Stimulated activated CD4-positive, alpha-beta T cell treated with anti-CD3 and anti-CD28 coated beads, Interleukin-2, amount 100 ng/mL, for 4 hours (primary cell): ENCODE measurements at places on chromosomes 16 and 17.

- no peak for DNase-seq
These were observed 38.2 kb upstream of the PIRT start for GRCh38 chr17:10875984-10876555.

GRCh38 chr17:29715680-29716079 is 93.0 kb upstream of the CORO6 start:
- no peak for DNase-seq

DNA sequence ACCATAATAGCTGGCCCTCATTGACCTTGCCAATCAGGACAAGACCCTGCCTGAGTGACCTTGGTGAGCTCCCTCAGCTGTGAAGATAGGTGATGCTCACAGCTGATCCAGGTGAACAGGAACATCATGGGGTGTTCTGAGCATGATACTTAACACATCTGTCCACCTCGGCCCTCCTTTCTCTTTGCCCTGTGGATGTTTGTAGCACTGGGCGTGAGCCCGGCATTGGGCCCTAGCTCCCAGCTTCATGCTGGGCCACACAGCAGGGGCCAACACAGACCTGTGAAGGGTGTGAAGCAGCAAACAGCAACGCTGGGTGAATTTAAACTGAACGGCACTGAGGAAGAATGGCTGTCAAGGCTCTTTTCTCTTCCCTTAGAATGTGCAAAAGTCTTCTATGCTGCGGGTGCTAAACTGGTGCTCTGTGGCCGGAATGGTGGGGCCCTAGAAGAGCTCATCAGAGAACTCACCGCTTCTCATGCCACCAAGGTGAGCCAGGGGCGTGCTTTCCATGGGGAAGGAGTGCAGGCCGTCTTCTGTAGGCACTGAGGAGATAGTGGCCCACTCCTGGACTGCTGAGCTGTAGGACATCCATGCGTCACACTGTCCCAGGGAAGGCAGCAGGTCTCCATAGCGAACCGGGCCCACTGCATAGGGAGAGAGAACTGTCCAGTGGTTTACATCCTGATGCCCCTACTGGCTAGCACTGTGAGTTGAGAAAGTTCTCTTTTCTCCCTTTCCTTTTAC is 35.9 kb downstream of the TMEM11 start:
- no peak for DNase-seq

- DNase-seq = no peak
These were observed 44.1 kb upstream of the RPL38 start for GRCh38 chr17:74159226-74159840.

- no peak for DNase-seq
These were observed 47.7 kb downstream of the CFDP1 start for GRCh38 chr16:75385507-75386152.

DNA sequence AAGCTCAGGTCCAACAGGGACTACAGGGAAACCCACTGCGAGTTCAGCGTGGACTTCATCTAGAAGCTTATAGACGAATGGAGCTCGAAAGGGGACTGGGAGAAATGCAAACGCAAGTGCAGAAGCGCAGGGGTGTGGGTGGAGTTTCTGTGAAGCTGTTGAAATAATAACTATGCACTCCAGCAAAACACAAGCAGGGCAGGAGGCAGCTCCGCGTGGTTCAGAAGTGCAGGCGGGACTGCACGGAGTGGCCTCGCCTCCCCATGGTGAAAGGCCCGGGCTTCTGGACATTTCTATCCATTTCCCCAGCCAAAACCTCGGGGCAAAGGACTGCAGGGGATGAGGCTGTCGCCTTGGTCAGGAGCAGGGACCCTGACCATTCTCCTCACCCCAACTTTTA is 74.5 kb downstream of the ZNF423 start:
- no peak for DNase-seq

- DNase-seq = no peak
These were observed 2.3 kb downstream of the FOXC2 start for GRCh38 chr16:86568677-86569623.

DNA sequence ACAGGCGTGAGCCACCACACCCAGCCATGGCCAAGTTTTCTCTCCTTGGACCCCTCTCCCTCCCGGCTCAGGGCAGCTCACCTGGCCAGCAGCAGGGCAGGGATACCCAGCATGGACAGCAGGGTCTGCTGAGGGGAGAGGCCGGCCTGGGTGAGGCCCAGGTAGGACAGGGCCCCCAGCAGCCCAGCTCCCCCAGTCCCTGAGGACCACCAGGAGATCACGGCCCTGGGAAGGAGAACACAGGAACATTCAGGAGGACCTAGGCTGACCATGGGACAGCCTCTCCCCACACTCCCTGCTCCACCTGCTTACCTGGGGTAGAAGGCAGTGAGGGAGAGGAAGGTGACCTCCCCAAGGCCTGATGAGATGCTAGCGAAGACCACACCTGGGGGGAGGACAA is 5.6 kb downstream of the CLN3 start:
- no peak for DNase-seq

GRCh38 chr17:68567035-68567434 is 34.1 kb downstream of the FAM20A start:
- DNase-seq = no peak

GRCh38 chr17:78174870-78175642 is 6.7 kb downstream of the SYNGR2 start:
- no peak for DNase-seq

DNA sequence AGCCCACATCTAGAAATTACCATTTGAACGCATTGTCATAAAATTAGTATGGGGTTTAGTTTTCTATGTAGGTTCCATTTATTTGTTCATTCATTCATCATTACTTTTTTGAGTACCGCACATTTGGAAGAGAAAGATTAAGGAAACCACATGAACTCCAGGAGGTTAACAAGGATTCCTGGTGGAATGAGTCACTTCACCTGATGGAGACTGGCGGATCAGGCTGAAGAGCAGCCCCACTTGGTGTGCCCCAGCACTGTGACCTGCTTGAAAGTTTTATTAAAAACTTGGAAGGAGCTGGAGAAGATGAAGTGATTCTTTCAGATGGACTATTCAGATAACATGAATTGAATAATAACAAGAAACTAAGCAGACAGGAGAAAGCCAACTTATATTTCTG is 293.6 kb upstream of the CDH11 start:
- no peak for DNase-seq

DNA sequence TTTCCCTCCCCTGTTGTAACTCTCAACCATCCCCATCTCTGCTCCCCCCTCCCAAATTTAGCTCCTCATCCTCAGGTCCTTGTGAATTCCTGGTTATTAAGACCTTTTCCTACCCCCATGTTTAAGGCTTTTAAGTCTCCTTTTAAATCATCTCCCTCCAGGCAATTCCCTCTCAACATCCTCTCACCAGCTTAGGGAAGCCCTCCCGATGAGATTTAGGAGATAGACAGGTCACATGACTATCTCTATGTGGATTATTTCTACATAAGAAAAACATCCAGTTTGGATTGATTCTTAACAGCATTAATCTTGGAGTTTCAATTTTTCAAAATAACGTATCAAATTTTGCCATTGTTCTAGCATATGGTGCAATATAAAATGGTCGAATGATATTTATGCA is 12.5 kb upstream of the WSB1 start:
- DNase-seq = no peak

GRCh38 chr17:81056312-81056711 is 21.4 kb downstream of the BAIAP2 start:
- no peak for DNase-seq

DNA sequence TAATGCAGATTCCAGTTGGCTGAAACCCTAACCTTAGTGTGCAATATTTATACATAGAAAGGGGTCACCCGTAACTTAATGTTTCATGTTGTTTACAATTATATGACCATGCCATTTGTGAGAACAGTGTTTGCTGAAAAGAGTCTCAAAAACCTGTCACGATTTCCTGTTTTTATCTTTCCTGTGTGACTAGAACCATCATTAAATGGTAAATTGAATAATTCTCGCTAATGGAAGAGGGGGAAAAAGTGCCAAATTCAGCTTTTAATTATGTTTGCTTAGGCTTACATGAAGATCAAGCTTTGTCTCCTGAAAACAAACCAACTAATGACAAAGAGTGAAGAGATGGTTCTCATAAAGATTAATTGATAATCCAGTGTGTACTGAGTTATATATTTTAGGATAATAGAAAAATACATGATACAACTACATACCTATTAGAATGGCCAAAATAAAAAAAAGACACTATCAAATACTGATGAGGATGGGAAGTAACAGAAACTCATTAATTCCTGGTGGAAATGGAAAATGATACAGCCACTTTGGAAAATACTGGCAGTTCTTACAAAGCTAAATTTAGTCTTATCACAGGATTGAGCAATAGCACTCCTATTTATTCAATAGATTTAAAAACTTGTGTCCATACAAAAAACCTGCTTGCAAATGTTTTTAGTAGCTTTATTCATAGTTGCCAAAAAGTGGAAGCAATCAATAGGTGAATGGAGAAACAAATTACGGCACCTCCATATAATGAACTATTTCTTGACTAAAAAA is 141.7 kb downstream of the CDK5R1 start:
- DNase-seq = no peak

DNA sequence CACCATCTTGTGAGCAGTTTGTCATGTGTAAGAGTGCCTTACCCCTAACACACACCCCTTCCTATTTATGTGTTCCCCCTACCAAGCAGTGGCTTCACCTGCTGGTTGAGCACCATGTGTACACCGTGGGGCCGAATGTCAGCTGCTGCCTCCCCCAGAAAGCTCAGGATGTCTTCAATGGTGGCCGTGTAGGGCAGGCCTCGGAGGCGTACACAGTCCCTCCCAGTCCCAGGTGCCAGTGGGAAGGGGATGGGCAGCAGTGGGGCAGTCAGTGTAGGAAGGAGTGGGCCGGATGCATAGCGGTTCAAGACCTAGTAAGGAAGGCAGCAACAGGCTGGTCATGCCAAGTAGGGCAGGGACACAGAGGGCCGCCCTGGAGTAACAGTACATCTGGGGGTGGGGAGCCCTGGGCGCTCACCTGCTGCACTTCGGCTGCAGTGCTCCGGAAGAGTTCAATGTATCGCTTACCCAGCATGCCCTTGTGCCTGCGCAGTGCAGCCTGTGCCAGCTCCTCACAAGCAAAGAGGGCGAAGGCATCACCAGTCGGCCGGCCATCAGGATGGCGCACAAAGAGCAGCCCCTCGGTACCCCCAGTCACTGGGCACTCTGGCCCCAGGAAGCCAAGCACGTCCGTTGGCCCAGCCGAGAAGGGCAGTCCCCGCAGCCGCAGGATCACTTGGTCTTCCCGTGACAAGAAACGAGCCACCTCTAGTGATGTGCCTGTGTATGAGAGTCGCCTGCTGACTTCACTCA is 4.4 kb downstream of the ESRP2 start:
- DNase-seq = no peak

GRCh38 chr16:53968896-53969295 is 264.9 kb downstream of the FTO start:
- no peak for DNase-seq

DNA sequence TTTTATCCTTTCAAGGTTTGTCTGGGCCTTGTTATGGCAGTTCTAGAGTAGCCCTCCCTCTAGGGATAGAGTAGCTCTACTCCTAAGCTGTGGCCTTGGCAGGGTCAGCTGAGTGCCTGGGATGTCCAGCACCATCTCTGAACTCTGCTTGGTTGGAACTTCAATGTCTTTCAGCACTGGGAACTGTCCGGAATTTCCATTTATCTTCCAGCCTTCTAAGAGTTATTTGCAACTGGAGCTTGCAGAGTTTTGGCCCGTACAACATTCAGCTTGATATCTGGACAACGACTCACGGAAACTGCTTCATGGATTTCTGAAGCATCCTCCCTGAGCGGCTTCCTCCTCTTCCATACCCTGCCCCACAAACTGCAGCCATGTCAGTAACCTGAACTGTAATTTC is 22.9 kb downstream of the MMD start:
- DNase-seq = no peak

DNA sequence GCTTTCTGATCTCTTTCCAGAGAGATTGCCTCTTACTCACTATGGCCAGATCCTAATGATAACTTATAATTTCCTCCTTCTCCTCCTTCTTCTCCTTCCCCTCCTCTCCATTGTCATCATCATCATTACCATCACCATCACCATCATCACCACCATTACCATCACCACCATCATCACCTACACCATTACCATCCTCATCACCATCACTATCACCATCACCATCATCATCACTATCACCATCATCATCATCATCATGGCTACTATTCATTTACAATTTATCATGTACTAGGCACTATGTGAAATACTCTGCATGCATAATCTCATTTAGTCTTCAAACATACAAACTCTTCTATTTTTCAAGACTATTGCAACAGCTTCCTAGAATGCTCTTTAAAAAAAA is 540.9 kb upstream of the C16orf82 start:
- no peak for DNase-seq

GRCh38 chr16:62638964-62639870 is 603.0 kb upstream of the CDH8 start:
- DNase-seq = no peak

GRCh38 chr16:85072947-85073346 is 39.3 kb downstream of the CIBAR2 start:
- no peak for DNase-seq

DNA sequence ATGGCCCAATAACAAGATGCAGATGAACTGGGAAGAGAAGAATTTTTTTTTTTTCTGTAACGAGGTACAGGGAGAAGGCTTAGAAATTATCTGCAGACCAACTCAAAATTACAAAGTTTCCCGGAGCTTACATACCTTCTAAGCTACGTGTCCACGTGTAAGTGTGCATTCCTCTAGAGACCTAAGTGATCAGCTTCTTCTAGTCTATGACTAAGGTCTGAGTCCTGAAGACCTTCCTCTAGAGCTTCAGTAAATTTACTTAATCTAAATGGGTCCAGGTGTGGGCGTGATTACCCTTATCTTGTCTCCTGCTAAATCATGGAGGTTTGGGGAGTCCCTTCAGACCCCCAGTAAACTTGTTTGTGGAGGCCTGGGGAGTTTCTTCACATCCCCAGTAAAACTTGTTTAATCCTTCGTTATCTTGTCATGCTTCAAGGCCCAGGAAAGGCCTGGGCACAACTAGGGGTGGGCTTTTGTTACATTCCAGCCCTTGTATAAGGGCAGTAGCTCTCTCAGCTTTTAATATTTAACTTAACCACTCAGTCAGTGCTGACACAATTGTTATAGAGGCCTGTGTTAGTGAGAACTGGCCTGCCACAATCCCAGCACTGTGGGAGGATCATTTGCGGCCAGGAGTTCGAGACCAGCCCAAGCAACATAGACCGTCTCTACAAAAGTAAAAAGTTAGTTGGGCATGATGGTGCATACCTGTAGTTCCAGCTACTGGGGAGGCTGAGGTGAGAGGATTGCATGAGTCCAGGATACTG is 342.3 kb downstream of the SNX29 start:
- DNase-seq = no peak

DNA sequence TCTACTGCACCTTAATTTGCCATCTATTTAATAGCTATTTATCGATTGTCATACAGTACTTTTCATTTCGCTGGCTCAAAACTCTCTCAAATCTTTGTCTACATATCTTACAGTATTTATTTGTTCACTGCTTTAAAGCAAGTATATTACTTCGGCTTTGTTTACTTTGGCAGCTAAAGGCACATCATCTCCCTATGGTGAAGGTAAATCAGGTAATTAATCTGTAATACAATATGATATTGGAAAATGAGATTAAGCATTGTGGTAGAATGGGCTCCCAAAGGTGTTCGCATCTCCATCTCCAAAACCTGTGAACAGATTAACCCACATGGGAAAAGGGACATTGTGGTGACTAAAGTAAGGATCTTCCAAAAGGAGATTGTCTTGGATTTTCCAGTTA is 6.5 kb downstream of the TMEM170A start:
- no peak for DNase-seq

- no peak for DNase-seq
These were observed 9.5 kb upstream of the ZNF750 start for GRCh38 chr17:82849076-82849945.
